ENCODE measurements at places on chromosomes 2 and 18.

DNA sequence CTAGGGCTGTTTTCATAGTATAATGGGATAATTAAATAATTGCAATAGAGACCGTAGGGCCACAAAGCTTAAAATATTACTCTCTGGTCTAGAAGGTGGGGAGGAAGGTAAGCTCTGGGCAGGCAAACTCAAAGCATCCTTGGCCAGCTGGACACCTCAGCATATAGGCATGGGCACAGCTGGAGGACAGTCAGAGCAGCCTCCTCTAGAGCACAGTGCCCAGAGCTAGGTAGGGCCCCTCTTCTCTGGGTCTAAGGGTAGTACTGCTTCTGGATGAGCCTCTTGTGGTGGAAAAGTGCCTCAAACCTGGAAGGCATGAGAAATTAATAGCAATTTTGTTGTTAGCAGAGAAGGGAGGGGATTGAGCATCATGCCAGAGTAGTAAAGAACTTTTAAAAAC, 291.3 kb upstream of the FBXO11 start:
- DNase-seq, result no peak

GRCh38 chr2:53941749-53942148, 29.0 kb downstream of the PSME4 start:
- no peak for DNase-seq

DNA sequence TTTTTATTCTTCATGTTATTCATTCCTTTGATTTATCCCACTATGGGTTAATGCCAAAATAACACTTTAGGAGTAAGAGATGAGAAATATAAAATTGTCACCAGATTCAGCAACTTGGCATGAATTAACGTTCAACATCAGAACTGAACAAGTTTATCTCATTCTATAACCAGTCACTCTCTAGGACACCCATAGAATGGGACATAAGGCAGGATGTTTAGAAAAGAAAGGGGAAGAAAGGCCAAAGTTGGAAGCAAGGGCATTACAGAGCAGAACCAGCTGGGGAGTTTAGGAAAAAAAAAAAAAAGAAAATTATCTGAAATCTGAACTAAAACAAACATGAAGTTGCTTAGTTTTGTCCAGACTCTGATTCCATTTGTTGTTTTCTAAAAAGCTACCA, 211.0 kb downstream of the PMAIP1 start:
- DNase-seq, result no peak

DNA sequence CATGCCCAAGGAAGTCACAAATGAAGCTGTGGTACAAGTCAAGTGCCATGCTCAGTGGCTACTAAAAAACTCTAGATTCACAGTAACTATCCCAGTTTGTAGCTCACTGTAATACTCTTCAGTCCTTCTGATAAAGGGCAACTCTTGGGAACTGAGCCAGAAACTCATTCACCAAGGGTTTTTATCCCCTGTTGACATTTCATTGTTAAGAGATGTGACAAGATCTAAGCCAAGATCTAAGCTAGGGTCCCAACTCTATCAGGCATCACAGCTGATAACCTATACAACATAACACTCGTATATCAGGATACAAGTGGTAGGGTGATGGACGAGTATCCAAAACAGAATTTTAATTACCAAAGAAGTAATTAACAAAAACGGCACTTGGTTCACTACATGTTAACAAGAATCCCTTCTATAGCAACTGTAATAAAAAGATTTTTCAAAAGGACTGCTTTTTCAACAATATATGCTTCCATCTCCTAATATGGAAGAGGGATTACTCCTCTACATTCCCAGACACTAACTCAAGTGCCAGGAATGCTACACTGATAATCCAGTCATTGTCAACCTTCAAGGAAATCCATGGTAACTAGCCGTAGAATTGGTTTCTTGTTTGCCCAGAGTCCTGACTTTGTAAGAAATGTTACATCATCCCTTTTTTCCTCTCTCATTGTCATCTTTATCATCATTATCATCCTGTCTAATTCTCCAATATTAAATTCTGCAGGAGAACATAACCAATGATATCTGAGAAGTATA, 111.7 kb downstream of the CDH2 start:
- no peak for DNase-seq

GRCh38 chr2:188601391-188601790, 309.7 kb downstream of the GULP1 start:
- no peak for DNase-seq

DNA sequence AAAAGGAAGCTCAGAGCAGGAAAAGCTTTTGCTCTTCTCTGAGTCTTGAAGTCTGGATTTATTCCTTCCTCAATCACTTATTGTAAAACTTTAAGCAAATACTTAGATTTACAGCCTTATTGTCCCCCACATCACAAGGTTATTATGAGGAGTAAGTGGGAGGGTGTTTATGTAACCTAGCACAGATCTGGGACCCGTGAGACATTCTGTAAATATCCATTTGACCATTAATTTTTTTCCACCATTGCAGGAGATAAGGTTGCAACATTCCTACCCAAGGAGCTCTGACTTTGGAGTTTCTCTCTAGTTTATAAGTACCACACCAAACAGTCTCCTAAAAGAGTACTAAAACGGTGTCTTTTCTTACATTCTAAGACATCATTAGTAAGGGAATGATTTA, 52.1 kb upstream of the CTIF start:
- no peak for DNase-seq
